Right ventricle myocardium superior (tissue), 1 donor: ENCODE measurements at places on chromosomes 7 and 10. TPM values are rescaled to one million over a fixed set of nuclear protein-coding genes. Genes with fewer than 3 reads are reported as not detected.

The HOGA1 gene
- 18.7 TPM for total RNA-seq

The RPP30 gene
- total RNA-seq: 27.4 TPM

GRCh38 chr10:95655571-95656290, 780 bp downstream of the ALDH18A1 start:
- no peak for DNase-seq

- no peak for DNase-seq
These were observed 175.2 kb upstream of the TNRC18 start for GRCh38 chr7:5598769-5599371.
